ENCODE measurements at places on chromosomes 6 and 20. TPM values are rescaled to one million over a fixed set of nuclear protein-coding genes. Genes with fewer than 3 reads are reported as not detected.

Gene HRH3
- not detected for total RNA-seq

Gene GSTA3
- 0.17 TPM for total RNA-seq

Gene ANGPT4
- not detected for total RNA-seq

Gene OXT
- total RNA-seq = not detected

Gene TBXT
- total RNA-seq = not detected

Gene PROKR2
- total RNA-seq = not detected

Gene PAK5
- not detected for total RNA-seq

Gene MGME1
- 5.0 TPM for total RNA-seq

Gene ULBP2
- total RNA-seq = 1.9 TPM

Gene VEGFA
- 164 TPM for total RNA-seq

Gene GCM1
- not detected for total RNA-seq

Gene EFCAB8
- under 0.01 TPM for total RNA-seq

Gene BCAS4
- total RNA-seq = 15.5 TPM

Gene SEMG1
- total RNA-seq = not detected

Gene RAMACL
- total RNA-seq = 0.43 TPM

Gene SLPI
- total RNA-seq = 2.8 TPM

Gene VGLL2
- total RNA-seq = not detected

Gene GNAS-AS1
- total RNA-seq = 0.43 TPM

Gene HMGN3
- 41.1 TPM for total RNA-seq

Gene C6orf58
- total RNA-seq = not detected

Gene ELOVL2
- not detected for total RNA-seq

Gene MEP1A
- total RNA-seq = not detected

Gene RWDD2A
- 3.0 TPM for total RNA-seq

Gene RBBP8NL
- not detected for total RNA-seq

Gene TRDN
- not detected for total RNA-seq

Gene ANKRD60
- not detected for total RNA-seq

Gene TGM2
- 12.6 TPM for total RNA-seq

Gene RSPO4
- not detected for total RNA-seq

Gene SRSF12
- total RNA-seq = not detected

Gene ZNF334
- total RNA-seq = 7.0 TPM

Gene RIN2
- total RNA-seq = 49.5 TPM

Gene TTBK1
- under 0.01 TPM for total RNA-seq

Gene FNDC11
- 0.95 TPM for total RNA-seq

Gene EIF6
- 121 TPM for total RNA-seq

Gene ERVFRD-1
- total RNA-seq = not detected

Gene PSMB9
- total RNA-seq = 48.1 TPM

Gene SLC17A9
- 2.0 TPM for total RNA-seq

Gene OVOL2
- not detected for total RNA-seq

Gene MEI4
- not detected for total RNA-seq

Gene RAB44
- total RNA-seq = under 0.01 TPM

Gene HLA-DQA1
- total RNA-seq = 0.16 TPM

Gene SLC35D3
- total RNA-seq = not detected

Gene SLC44A4
- total RNA-seq = not detected

Gene SMOC2
- total RNA-seq = not detected

Gene BTNL2
- total RNA-seq = not detected
